ENCODE measurements at places on chromosomes 7 and 10.

GRCh38 chr7:157568770-157569584 lies 232.2 kb downstream of the DNAJB6 start:
- no peak for DNase-seq

- no peak for DNase-seq
These were observed 10.5 kb downstream of the DDC start for GRCh38 chr7:50554431-50555322.

GRCh38 chr7:26815426-26815825 lies 49.0 kb downstream of the SKAP2 start:
- no peak for DNase-seq

GRCh38 chr7:92567460-92567859 lies 22.7 kb downstream of the FAM133B start:
- no peak for DNase-seq

DNA sequence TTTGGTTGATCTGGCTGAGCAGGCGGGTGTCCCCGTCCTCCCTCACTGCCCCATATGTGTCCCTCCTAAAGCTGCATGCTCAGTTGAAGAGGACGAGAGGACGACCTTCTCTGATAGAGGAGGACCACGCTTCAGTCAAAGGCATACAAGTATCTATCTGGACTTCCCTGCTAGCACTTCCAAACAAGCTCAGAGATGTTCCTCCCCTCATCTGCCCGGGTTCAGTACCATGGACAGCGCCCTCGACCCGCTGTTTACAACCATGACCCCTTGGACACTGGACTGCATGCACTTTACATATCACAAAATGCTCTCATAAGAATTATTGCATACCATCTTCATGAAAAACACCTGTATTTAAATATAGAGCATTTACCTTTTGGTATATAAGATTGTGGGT lies 26.9 kb upstream of the TRIM56 start:
- no peak for DNase-seq

DNA sequence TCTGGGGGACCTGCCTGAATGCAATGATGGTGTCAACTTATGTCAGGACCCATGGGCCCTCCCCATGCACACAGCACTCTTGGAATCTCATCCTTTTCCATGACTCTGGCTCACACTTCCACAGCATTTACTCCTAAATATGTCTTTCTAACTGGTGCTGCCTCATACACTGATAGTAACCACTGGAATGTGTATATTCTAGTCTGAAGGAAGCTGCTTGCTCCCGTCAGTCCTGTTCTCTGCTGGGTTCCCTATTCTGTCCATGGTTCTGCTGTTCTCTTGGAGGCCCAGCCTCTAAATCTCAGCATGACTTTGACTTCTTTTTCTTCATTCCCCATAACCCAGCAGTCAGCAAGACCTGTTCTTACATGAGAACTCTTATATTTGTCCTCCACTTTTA lies 1055.1 kb downstream of the KCNMA1 start:
- no peak for DNase-seq

GRCh38 chr7:139255290-139255689 lies 24.3 kb downstream of the UBN2 start:
- no peak for DNase-seq

DNA sequence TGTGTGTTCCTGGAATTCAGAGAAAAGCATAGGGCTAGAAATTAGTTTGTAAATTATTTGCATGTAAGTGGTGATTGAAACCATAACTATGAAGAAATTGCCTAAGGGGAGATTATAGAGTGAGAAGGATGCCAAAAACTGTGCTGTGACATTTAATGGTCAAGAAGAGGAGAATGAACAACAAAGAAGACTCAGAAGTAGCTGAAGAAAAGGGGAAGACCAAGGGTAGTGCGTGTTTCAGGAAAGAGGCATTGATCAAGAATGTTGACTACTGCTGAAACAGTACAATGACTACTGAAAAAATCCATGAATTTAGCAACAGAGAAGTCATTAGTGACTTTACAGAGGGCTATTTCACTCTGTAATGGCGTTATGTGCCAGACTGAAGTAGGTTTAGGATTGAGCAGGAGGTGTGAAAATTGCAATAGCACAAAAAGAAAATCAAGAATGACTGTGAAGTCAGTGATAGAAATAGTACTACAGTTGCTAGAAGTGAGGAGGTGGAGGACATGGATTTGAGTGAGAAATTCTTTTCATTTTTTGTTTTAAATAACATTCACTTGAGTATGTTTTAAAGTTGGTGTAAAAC lies 28.9 kb upstream of the SAMD9L start:
- no peak for DNase-seq

DNA sequence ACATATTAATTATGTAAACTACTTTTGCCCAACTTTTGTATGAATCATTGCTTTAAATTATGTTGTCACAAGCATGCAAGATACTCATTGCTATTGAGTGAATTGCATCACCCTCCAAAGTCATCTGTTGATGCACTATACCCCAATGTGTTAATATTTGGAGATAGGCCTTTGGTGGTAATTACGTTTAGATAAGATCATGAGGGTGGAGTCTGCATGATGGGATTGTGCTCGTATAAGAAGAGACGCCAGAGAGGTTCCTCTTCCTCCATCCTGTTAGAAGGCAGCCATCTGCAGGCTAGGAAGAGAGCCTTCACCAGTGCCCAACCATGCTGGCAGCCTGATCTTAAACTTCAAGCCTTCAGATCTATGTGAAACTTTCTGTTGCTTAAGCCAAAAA lies 95.3 kb upstream of the MAGI2 start:
- no peak for DNase-seq

DNA sequence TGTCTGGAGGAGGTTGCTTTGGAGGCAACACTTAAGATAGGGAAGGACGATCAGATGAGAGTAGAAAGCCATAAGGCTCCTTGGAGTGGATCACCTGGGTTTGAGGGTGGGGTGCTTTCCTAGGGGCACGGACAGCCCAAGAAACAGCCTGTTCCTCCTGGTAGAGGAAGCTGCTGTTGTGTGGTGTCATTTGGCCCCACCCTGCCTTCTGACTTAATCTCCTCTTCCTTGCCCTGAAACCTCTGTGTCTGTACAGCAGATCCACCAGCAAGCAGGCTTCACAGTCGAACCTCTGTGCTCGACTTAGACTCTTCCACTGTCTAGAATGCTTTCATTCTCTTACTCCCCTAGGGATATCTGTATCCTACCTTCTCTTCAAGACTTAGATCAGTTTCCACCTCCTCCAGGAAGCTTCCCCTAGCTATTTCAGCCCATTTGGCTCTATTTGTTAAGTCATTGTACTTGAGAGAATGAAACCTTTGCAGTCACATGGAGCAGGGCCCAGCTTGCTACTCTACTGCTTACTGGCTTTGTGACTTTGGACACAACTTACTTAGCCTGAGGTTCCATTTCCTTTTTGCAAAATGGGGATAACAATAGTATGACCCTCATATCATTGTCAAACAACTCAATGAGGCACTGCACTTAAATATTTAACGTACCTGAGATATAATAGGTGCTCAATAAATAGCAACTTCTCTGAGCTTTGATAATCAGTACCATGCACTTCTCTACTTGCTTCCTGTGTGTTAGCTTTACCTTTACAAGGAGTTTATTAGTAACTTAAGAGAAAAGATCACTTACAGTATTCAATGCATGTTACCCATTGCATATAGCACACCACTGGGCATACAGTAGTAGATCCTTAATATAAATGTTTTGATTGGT lies 5.0 kb downstream of the MXI1 start:
- no peak for DNase-seq

DNA sequence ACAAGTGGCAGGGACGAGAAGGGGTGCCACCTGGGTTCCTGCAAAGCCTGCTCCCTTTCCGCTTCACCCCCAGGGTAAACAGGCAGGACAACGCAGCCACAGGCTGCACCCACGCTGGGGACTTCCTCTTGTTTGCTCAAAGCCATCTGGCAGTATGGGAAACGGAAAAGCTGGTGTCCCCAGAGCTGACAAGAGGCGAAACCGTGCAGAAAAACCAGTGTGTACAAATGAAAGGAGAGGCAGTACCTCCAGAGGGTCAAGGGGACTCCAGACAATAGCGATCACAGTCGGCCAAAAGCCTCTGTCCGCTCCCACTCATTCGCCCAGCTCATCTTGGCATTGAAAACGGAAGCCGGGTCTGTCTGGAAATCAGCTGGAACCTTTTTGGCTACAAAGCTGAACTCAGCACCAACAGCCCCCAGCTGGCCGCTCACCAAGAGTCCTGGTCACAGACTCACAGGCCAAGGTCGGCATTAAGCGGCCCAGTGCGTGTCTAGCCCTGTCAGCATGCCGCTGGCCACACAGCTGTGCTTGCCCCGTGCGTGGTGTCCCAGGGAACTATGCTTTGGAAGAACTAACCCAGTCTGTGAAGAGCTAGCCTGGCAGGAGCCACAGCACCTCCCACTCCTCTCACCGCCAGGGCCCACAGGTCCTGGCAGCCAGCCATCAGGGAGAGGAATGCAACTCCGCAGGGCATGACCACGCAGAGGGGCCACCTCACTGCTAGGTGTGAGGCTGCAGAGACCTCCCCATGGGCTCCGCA lies 10.4 kb downstream of the TNS3 start:
- peak; percentile 91 for DNase-seq

Measured in PC-9 (cell line).